ENCODE measurements at places on chromosomes 16 and 17.

DNA sequence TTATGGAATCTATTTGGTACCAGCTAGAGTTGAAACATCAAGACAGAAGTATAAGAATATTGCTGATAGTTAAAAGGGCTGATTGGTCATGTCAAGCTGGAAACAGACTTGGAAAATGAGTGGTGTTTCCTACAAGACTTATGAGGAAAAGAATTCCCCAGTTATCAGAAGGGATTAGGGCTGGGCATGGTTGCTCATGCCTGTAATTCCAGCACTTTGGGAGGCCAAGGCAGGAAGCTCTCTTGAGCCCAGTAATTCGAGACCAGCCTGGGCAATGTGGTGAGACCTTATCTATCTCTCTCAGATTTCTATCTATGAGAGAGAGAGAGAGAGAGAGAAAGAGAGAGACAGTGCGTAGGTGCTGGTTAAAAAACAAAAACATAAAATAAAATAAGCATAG, 139.5 kb upstream of the PMFBP1 start:
- no peak for DNase-seq

- DNase-seq = no peak
Measured at GRCh38 chr17:49598918-49599317, 23.2 kb downstream of the NXPH3 start.

DNA sequence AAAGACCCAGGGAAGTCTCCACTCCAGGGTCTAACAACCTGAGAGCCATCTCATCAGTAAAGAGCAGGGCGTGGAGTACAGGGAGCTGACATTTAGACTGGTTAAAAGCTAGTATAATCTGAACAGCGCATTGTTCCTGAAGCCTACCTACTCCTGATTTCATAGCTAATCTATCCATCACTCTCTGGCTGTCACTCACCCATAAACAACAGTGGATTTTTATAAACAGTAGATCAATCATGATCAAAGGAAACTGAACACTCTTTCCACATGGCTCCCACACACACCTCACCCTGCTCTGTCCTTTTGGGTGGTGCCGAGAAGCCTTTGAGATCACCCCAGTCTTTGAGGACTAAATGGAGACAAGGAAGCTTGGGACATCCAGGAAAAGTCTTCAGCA, 13.0 kb upstream of the COG1 start:
- DNase-seq = no peak

- no peak for DNase-seq
Measured at GRCh38 chr17:80529104-80529903, 15.3 kb upstream of the RPTOR start.

GRCh38 chr17:19447085-19447583, 36.1 kb downstream of the RNF112 start:
- DNase-seq = no peak

- DNase-seq = no peak
Measured at GRCh38 chr17:9255833-9256232, 234.5 kb downstream of the NTN1 start.

- no peak for DNase-seq
Measured at GRCh38 chr16:60729051-60729450, 1307.2 kb downstream of the CDH8 start.

GRCh38 chr16:50535506-50536257, 12.5 kb upstream of the NKD1 start:
- no peak for DNase-seq

Data from NCI-H187 (cell line).